Osteocyte (in vitro differentiated cells): ENCODE measurements at places on chromosomes 5 and 9. TPM values are rescaled to one million over a fixed set of nuclear protein-coding genes. Genes with fewer than 3 reads are reported as not detected.
A peak's percentile ranks its signal among the peaks of the same experiment; 100 is the strongest.

- peaks cover 7% of the 10 kb centered on the region for H3K36me3 ChIP-seq
- H3K4me1 ChIP-seq: peaks cover 48% of the 10 kb centered on the region
- H3K4me3 ChIP-seq: no peak overlapping the region
- H3K27me3 ChIP-seq: no peaks in the 10 kb centered on the region
- peak overlapping the region; percentile 74 for H3K27ac ChIP-seq
Measured at GRCh38 chr9:15156241-15156640, 150.8 kb downstream of the TTC39B start.

DNA sequence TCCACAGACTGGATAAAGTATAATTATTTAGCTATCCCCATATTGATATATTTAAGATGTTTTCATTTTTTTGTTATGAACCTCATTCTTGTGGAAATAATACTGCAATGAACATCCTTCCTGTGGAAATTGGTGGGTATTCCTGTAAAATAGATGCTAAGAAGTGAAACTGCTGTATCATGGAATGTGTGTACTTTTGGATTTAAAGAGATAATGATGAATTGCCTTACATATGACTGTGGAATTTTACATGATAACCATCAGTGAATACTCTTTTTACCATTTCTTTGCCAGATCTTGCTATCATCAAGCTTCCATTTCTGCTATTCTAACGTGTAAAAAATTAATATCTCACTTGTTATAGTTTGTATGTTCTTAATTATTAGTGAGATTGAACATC is 847.9 kb downstream of the EFNA5 start:
- no peaks in the 10 kb centered on the region for H3K36me3 ChIP-seq
- no peak for DNase-seq
- no peak overlapping the region for H3K4me3 ChIP-seq
- peaks cover 8% of the 10 kb centered on the region for H3K4me1 ChIP-seq

- H3K27me3 ChIP-seq: peaks cover 19% of the 10 kb centered on the region
- no peak overlapping the region for H3K4me3 ChIP-seq
- H3K36me3 ChIP-seq: no peaks in the 10 kb centered on the region
- H3K27ac ChIP-seq: no peak overlapping the region
- peaks cover 4% of the 10 kb centered on the region for H3K4me1 ChIP-seq
Measured at GRCh38 chr9:90727488-90727887, 74.1 kb upstream of the SYK start.

DNA sequence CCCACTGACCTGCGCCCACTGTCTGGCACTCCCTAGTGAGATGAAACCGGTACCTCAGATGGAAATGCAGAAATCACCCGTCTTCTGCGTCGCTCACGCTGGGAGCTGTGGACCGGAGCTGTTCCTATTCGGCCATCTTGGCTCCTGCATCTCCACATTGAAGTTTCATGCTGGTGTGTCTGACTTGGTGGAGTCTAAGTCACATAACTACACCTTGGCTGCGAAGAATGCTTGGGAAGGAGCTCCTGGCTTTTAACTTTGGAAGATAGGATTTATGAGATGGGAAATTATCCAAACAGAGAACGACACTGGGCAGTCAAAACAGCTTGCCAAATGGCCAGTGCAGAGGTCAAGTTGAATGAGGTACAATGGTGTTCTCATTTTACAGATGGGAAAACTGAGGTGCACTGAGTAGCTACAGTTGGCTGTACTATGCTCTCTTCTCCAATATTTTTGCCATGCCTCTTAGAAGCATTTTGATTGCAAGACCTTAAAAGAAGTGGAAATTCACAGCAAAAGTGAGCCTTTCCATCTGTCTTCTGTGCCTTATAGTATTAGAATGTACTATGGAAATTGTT is 36.7 kb downstream of the CCDC192 start:
- peaks cover 2% of the 10 kb centered on the region for H3K36me3 ChIP-seq
- H3K4me1 ChIP-seq: peaks cover 2% of the 10 kb centered on the region
- H3K4me3 ChIP-seq: peak overlapping the region; percentile 54
- peaks cover 32% of the 10 kb centered on the region for H3K27me3 ChIP-seq

- H3K4me3 ChIP-seq: no peak overlapping the region
- H3K27ac ChIP-seq: no peak overlapping the region
- no peaks in the 10 kb centered on the region for H3K36me3 ChIP-seq
- H3K27me3 ChIP-seq: no peaks in the 10 kb centered on the region
- DNase-seq: no peak
Measured at GRCh38 chr9:9783711-9784110, 829.1 kb downstream of the PTPRD start.

- no peaks in the 10 kb centered on the region for H3K27me3 ChIP-seq
- no peaks in the 10 kb centered on the region for H3K36me3 ChIP-seq
- no peak for DNase-seq
- no peak overlapping the region for H3K4me3 ChIP-seq
Measured at GRCh38 chr9:134369416-134370212, 43.4 kb downstream of the RXRA start.

ZNG1F gene
- total RNA-seq: 6.1 and 8.4 TPM in 2 replicates

DNA sequence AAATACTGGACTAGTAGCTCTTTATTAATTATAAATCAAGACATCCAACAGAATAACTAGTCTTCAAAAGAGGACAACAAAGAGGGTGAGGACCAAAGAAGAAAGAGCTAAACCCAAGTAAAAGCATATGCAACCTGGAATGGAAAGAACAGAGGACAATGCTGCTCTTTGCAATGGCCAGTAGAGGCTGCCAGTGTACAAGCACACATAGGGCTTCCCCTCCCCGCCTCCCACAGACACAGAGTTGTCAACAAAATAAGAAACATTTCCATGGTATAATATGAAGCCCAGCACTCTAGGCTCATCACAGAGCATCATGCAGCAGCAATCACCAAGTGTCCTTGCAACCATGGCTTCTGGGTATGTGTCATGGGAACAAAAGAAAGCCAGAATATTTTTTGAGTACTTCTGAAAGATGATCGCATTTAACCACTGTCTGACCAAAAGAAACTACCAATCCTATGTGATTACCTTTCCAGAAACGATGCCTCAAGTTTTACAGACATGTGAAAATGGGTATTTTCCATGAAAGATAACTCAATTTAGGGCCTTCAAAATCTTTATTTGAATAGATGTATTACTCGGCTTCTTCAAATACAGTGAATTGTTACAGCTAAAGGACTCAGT is 58.1 kb downstream of the RFX3 start:
- H3K4me3 ChIP-seq: peak overlapping the region; percentile 36
- H3K27ac ChIP-seq: peak overlapping the region; percentile 90
- no peaks in the 10 kb centered on the region for H3K27me3 ChIP-seq
- H3K4me1 ChIP-seq: peaks cover 43% of the 10 kb centered on the region
- no peak for DNase-seq

DNA sequence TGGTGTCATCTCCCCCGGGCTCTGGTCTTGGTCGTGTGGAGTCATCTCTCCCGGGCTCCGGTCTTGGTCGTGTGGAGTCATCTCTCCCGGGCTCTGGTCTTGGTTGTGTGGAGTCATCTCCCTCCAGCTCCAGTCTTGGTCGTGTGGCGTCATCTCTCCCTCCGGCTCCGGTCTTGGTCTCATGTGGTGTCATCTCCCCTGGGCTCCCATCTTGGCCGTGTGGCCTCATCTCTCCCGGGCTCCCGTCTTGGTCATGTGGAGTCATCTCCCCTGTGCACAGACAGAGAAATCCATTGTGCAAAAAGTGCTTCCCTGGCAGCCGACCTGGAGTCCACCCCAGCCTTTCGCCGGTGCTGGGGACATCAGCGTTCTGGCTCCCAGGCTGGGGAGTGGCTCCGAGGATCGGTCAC is 91.1 kb upstream of the CACNA1B start:
- peaks cover 6% of the 10 kb centered on the region for H3K4me1 ChIP-seq
- H3K27me3 ChIP-seq: no peaks in the 10 kb centered on the region
- H3K4me3 ChIP-seq: no peak overlapping the region
- H3K27ac ChIP-seq: peak overlapping the region; percentile 38
- peaks cover 50% of the 10 kb centered on the region for H3K36me3 ChIP-seq

DNA sequence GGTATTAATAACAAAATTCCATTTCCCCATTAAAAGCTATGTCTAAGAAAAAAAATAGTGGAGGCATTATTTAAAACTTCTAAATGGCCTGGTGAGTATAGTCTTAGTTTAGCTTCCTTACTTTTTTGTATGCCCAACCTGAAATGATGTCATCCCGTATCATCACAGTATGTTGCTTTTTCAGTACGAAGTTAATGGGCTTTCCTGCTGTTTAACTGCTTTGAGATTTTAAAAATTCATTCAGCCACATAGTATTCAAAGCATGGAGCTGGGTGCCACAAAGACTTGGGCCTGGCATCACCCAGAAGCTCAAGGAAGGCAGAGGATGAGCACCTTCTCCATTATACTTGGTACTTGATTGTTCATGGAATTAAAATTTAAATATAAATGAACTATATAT is 7.4 kb downstream of the F2RL2 start:
- H3K27ac ChIP-seq: no peak overlapping the region
- no peak overlapping the region for H3K4me3 ChIP-seq
- DNase-seq: no peak
- peaks cover 7% of the 10 kb centered on the region for H3K36me3 ChIP-seq
- H3K4me1 ChIP-seq: peaks cover 32% of the 10 kb centered on the region

HTR4 gene
- total RNA-seq: not detected in 2 replicates

GRCh38 chr5:119404033-119404432 is 48.2 kb downstream of the TNFAIP8 start:
- no peak overlapping the region for H3K27ac ChIP-seq
- DNase-seq: no peak
- H3K36me3 ChIP-seq: no peaks in the 10 kb centered on the region
